ENCODE measurements at places on chromosomes 7 and 10.
A peak's percentile ranks its signal among the peaks of the same experiment; 100 is the strongest.

DNA sequence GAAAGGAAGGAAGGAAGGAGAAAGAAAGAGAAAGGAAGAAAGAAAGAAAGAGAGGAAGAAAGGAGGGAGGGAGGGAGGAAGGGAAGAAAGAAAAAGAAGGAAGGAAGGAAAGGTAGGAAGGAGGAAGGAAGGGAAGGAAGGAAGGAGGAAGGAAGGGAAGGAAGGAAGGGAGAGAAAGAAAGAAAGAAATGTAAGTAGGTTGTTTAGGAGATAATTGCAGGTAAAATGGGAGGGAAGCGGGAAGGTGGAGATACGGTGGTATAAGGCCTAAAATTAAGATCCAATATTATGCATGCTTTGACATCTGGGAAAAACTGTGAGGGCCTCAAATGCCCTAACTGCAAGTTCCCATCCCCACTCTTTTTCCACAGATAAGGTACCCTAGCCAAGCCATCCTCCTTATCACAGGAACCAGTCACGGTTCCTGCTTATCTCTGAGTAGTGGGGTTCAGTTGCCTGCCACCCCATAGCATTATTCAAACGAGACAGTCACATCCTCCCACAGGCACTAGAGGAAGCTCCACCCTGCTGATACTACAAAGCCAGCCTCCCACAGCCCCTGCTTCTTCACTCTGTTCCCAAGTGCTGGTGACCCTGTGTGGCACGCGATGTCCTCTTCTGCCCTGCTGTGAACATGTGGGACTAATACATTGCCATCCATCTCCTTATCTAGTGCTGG is 28.7 kb downstream of the ST8SIA6 start:
- peak; percentile 39 for DNase-seq

GRCh38 chr10:8037199-8037801 is 17.2 kb upstream of the GATA3 start:
- no peak for DNase-seq

DNA sequence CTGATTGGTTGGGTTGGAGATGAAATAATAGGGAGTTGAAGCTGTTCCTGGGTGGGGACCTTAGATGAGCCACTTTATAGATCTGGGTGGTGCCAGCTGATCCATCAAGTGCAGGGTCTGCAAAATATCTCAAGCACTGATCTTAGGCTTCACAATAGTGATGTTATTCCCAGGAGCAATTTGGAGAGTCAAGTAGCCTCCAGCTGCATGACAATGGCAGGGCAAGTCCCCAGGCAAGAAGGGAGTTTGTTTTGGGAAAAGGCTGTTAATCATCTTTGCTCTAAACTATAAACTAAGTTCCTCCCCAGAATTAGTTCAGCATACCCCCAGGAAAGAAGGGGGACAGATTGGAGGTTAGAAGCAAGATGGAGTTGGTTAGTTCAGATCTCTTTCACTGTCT is 47.7 kb upstream of the WAPL start:
- no peak for DNase-seq

DNA sequence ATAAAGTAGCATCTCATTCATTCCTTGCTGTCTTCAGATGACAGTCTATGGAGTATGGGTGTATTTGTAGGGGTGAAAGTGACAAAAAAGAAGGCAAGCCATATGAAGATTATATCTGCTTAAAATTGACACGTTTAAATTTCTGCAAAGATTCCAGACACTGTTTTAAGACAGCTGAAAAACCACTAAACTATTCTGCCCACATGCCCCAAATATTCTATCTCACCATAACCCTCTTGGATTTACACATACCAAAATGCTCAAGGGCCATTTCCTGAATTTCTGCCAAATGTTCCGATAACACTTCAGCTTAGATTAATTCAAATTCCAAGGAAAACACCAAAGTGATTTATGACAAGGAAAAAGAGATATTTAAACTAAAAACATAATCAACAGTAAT is 99.9 kb upstream of the IL6 start:
- no peak for DNase-seq

DNA sequence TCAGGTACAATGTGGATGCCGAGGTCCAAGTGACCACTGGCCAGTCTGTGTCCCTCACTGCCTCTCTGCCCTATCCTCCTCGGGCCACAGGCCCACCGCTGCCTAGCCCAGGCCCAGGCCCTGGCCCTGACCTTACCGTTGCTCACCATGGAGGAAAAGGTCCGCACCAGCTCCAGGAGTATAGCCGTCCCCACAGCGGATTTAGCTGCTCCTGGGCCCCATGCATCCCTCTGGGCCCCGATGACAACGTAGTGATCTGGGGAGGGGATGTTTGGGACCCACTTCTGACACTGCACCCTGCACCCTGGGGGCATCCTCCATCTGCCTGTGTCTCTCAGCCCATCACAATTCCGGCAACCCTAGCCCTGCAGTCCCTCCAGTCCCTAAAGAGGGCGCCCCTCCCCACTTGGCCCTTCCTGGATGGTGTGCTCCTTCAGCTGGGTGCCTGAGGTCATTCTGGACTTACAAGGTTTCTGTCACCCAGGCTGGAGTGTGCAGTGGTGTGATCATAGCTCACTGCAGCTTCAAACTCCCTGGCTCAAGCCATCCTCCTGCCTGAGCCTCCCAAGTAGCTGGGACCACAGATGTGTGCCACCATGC is 12.1 kb downstream of the TFR2 start:
- peak; percentile 20 for DNase-seq

DNA sequence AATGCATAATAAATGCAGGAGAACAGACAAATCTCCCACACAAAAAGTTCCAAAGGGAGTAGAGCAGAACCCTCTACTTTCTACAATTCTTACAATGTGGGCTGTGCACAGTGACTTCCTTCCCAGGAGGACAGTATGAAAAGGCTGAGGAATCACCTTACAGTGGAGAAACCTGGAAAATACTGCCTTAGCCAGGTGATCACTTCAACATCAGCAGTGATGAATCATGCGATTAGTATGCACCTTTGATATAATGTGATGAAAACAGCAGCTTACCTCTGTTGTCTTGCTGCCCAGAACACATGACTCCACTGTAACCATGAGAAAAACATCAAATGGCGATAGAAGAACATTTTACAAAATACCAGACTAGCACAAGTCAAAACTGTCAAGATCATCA is 329.7 kb upstream of the POM121L12 start:
- DNase-seq: no peak

GRCh38 chr10:24661376-24661775 is 62.3 kb downstream of the ARHGAP21 start:
- DNase-seq: no peak

DNA sequence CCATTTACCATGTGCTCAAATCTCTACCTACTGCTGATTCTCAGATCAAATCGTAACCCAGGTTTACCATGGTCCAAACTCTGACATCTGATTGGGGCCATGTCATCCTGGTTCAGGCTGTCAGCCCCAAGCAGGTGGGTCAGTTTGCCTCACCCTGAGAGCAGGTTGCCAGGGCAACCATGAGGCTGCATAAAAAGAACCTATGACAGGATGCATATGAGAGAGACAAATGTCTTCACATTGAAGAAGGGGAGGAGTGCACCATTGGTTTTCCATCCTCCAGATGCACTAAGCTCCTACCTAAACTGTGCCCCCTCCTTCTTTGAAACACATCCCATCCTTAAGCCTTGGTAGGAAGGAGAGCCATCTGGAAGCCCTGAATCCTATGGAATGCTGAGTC is 10.2 kb downstream of the PRSS1 start:
- DNase-seq: no peak

- DNase-seq: no peak
Observed at GRCh38 chr7:89283302-89283701, 487.8 kb upstream of the TEX47 start.

DNA sequence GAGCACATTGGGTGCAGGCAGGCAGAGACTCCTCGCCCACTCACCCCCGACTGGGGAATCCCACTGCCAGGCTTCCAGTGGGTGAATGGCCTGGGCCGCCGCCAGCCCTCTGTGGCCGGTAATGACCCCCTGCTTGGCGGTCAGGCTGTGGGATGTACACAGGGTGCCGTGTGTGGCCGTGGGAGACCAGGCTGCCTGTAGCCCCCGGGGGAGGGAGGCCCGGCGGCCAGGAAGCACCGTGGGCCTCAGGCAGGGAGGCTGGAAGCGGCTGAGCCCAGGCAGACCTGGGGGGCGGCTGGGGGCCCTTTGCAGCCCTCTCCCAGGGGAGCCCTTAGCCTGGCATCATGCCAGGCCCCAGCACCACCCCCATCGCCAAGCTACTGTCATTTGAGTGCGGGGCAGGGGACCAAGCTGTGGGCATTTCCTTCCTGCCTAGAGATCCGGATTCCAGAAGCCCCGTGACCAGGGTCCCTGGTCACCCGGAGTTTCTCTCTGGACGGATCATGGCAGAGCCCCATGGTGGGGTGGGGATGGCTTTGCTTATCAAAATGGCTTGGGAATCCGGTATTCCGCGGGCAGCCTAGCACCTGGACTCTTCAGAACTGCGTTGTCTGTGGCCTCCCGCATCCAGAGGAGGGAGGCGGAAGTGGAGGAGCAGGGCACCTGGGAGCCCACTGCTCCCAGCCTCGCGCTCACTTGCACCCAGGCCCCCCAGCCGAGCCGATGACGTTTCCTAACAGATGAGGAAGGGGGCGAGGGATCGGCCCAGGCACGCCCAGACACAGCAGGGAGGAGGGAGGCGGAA is 1.1 kb downstream of the TTYH3 start:
- peak; percentile 66 for DNase-seq

GRCh38 chr7:92092210-92092609 is 42.1 kb downstream of the CYP51A1 start:
- no peak for DNase-seq

GRCh38 chr7:4959306-4959705 is 319 bp upstream of the MMD2 start:
- DNase-seq: no peak

DNA sequence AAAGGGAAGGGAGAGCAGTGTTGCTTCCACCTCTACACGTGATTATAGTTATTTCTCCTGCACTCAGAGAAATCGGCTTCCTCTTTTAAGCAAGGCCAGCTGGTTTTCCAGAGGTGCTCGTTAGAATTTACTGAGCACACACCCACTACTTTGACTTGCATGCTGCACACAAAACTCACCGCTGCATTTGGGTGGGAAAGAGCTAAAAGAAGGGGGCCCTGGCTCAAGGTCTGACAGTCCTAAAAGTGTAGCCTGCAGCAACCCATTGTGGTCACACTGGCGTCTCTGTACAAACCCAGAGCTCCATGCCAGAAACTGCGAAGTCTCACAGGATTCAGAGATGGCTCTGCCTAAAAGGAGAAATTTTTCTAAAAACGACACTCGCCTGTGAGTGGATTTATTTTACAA is 133.7 kb downstream of the SLC25A13 start:
- no peak for DNase-seq

DNA sequence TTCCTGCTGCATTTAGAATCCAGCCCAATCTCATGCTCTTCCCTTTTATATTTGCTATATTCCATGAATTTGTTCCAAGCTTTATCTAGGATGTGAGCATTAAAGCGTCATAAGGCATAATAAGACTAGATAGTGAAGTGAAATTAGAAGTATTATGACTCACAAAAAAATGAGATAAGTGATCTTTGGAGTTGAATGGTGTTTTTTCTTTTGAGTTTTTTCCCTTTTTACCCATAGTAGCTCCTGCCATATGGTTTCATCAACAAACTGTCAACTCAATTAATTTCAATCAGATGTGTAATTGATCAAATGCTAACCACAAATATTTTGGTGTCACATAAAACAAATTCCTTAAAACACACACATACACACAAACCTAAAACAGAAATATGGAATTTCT is 17.0 kb downstream of the KLHDC10 start:
- DNase-seq: no peak
